OCI-LY7 (cell line): ENCODE measurements at places on chromosomes 16 and 17. TPM values are rescaled to one million over a fixed set of nuclear protein-coding genes. Genes with fewer than 3 reads are reported as not detected.

DNA sequence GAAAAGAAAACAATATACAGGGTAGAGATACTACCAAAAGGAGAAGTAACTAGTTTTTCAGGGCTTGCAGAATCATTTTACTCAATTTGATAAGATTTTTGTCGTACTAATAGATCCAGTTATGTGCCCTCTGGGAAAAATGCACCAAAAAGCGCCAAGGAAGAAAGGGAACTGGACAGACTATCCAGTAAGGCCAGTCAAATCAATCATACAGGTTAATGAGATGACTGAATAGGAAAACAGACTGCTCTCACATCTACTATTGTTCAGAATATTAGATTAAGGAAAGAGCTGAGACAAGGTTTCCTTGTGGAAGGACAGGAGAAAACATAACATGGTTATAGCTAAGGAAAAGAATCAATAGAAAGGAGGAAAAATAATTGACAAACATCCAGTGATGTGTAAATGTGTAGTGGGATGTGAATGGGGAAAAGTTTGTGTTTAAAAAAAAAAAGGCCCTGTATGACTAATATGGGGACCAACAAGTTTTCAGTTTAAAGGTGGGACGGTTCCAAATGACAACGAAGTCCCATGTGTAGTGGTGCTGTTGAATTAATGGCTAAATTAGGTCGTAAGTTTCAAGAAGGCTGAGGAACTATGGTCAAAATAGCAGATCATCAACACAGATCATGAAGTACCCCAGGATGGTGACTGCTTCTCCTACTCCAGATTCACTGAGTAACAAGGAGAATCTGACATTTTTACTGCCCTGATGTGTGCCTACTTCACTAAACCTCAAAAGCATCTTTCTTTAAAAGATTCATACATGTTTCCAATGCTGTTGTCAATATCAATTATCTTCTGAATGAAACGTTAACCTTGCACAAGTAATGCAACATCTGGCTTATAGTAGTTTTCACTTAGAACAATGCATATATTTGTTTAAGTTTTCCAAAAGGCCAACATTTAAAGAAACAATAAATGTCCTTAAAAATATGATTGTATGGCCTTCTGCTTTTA, 40.7 kb downstream of the BRIP1 start:
- no peak for DNase-seq

NOD2 gene
- total RNA-seq: not detected in 2 replicates

GRCh38 chr17:47652570-47652969, 2.9 kb downstream of the KPNB1 start:
- DNase-seq: no peak

GRCh38 chr17:6903326-6903900, 71.9 kb upstream of the TEKT1 start:
- DNase-seq: no peak

TEKT3 gene
- not detected in 2 replicates for total RNA-seq

SPHK1 gene
- total RNA-seq: 0.22 and 0.78 TPM in 2 replicates

PNMT gene
- total RNA-seq: not detected in 2 replicates

DNA sequence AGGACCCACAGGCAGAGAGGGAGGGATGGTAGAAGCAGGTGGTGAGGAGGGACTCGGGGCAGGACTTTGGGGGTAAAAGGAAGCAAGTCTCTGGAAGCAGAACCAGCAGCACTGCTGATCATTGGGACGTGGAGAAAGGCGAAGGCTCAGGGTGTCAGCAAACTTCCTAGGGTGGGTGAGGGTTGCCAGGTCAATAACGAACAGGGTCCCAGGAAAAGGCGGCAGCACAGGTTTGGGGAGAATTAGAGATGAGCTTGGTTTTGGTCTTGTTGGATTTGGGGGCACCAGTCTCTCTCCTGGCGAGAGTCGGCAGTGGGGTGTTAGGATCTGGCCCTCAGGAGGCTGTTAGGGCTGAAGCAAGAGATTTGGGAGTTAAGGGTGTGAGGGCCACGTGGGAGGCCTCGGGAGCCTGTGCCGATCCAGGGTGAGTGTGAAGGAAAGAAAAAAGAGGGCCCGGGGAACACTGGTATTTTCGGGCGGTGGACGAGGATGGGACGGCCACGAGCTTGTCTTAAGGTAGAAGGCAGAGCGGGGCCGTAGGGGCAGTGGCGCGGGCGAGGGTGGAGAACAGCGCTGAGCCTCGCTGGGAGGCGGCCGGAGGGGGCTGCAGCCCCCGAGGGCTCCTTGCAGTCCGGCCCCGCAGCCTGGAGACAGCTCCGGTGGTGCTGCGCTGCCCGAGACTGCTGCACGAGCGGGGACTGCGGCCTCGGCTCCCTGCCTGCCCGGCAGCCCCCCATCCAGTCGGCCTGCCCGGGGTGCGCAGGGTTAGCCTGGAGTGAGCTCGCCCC, 765 bp upstream of the ADORA2B start:
- no peak for DNase-seq

DNA sequence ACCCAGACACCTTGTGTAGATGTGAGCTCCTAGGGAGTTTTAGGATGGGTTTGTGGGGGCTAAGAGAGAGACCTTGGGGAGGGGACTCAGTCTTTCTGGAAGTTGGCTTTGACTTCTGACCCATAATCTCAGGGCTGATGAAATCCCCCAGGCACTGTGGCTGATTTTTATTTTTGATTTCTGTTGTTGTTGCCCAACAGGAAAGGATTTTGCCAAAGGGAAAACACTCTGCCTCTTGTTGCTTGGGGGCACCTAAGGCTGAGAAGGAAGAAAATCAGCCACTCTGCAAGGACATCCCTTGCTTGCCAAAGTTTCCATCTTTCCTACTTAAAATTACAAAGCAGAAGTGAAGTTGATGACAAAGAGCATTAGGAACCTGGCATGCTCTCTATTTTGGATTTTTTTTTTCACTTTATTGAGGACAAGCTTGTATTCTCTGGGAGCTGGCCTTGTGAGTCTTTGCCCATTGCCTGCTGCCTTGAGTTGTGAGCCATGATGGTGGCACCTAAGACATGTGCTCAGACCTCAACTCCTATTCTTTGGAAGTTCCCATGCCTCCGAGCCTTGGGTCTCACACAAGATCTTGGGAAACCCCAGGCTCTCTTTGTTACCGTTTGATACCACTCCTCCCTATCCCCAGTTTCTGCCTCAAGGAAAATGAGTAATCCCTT, 3.2 kb upstream of the C1QTNF1 start:
- no peak for DNase-seq

KRTAP17-1 gene
- total RNA-seq: not detected in 2 replicates

DNA sequence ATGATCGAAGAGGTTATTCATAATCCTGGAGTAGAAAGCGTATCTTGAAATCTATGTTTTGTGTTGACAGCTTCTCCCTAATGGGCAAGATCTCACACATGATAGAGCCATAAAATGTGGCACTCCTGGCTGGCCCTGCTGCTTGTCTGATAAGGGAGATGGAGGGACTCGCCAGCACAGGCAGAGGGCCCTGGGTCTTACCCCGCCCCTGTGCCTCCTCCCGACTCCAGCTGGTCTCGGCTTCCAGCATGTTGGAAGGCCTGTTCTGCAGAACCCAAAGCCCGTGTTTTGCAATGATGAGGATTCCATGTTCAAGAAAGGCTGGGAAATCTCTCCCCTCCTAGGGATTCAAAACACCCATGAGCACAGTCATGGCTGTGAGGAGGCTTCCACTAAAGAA, 106.7 kb upstream of the SDK2 start:
- DNase-seq: no peak

CCL16 gene
- total RNA-seq: not detected in 2 replicates

DNA sequence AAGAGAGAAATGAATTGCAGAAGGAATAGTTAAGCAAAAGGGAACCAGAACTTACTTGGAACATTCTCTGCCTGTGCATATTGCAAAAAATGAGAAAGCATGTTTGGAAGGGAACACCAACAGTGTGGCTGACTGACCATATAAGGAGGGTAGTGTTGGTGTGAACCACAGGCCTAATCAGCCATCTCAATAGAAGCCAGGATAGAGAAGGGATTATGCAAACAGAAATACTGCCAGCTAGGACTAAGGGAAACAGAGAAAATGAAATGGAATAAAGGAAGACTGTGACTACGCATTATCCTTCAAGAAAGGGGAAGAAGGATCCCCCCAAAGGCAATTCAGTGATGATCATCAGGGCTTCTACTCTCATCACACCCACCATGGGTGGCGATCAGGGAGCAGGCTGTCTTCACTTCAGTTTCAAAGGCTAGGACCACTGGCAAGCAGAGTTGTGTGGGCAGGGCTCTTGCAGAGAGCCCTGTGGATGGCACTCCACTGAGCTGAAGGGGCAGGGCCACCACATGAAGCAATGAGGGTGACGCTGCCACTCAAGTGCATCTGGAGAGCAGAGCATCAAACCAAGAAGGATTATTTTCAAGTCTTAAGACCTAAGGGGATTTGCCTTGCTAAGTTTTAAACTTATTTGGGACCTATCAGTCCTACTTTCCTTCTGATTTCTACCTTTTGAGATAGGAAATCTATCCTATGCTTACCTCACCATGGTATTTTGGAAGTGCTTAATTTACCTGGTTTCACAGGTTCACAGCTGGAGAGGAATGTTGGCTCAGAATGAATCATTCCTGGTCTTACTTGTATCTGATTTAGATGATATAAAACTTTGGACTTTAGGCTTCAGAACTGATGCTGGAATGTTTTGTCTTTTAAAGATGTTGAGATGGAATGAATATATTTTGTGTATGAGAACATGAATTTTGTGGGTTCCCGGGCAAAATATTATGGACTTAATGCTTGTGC, 140.5 kb downstream of the SSH2 start:
- DNase-seq: no peak

ATF7IP2 gene
- total RNA-seq: 34.5 and 46.8 TPM in 2 replicates

- DNase-seq: peak; percentile 43
Measured at GRCh38 chr16:85675251-85675874, 13.4 kb downstream of the GINS2 start.

- DNase-seq: no peak
Measured at GRCh38 chr17:69864462-69864861, 210.6 kb upstream of the KCNJ16 start.

- DNase-seq: no peak
Measured at GRCh38 chr16:66774981-66775380, 23.6 kb upstream of the DYNC1LI2 start.

- DNase-seq: no peak
Measured at GRCh38 chr17:76174037-76174436, 33.0 kb upstream of the FOXJ1 start.

DNA sequence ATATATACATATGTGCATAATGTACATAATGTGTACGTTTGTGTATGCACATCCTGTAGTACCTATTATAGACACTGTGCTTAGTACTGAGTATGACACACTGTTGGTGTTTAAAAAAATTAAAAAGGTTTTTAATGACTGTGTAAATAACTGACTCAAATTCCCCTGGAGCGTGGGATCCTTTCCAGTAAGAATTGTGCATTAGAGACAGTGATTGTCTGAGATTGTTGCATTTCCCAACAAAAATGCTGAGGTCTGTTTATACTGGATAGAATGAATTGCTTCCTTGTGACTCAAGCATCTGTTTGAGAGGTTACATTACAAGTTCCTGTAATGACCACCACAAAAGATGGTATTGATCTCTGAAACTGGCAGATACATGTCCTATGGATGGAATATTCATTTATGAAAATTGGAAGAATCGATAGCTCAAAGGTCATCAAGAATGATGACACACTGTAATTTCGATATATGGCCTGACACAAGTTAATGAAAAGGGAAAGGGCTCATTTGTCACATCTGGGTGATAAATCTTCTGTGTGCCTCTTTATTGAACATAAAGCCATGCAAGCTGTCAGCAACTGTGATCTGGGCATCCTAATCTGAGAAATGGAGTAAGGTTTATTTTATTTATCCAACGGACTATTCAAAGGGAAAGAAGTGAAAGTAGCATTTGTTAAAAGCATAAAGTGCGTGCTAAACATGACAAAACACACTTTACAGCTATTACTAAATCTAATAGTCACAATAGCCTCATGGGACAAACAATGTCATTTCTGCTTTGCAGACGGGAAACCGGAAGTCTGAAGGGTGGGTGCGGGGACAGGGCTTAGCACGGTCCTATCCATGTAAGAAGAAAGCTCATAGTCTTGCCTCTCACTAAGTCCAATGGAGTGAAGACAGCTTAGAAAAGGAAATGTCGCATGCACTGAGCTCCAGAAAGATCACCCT, 228.8 kb downstream of the CDH11 start:
- no peak for DNase-seq

DNA sequence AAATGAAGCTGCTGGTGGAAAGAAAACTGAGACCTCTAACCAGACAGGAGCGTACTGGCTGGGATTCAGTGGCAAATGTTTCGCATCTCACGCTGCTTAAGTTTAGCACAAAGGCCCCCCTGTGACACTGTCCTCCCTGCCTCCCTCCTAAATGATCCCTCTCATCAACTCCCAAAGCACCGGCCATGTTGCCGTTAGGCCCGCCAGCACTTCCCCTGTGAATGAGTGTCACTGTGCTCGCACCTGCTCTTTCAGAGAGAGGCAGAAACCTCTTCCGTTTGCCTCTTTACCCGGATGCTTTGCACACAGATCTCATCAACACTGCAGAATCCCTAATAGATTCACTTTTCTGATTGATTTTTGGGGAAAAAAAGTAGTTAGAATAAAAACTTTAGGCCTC, 26.5 kb downstream of the MBTPS1 start:
- no peak for DNase-seq

GRCh38 chr17:42845918-42846593, 1.7 kb downstream of the AOC2 start:
- DNase-seq: no peak
